ENCODE measurements at places on chromosomes 4 and X.

DNA sequence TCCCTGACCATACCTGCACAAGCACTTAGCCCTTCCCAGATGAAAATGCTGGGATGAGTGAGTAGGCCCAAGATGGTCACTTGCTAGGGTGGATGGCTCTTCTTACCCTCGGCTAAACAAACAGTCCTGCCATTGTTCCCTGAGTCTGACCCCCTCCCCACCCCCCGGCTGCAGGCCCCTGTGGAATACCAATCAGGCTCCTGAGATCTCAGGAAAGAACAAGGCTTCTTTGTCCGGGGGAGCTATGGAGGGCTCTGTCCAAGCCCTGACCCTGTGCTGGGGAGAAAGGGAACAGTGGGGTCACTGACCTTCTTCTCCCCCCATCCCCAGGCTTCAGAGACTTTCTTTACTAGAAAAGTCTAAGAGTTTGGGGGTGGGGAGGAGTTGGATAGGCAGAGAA lies 6.0 kb downstream of the PLP1 start:
- DNase-seq: no peak

DNA sequence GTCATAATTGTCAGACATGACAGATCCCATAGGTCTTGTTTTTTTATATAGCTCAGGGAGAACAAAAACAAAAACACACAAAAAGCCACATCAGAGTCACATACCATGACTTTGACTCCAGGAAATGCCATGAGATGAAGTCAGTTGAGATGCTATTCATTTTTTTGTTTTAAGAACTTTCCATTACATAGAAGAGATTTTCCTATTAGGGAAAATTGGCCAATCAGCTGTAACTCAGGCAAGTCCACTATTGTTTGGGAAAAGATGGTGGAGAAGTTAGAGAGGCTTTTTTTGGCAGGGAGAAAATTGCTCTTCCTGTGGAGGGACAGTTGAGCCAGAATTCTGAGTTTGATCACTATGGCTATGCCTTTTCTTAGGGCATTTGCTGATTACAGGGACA lies 72.6 kb downstream of the SMARCA5 start:
- peak; percentile 35 for DNase-seq

- DNase-seq: peak; percentile 81
Measured at GRCh38 chr4:77921701-77922100, 59.1 kb downstream of the MRPL1 start.

- DNase-seq: no peak
Measured at GRCh38 chr4:74158466-74159142, 686 bp downstream of the MTHFD2L start.

- no peak for DNase-seq
Measured at GRCh38 chr4:53489279-53489889, 101.9 kb downstream of the LNX1 start.

All from GM04503 (cell line).